Activated CD4-positive, alpha-beta T cell treated with anti-CD3 and anti-CD28 coated beads, Interleukin-2, Interleukin-6, amounts not matched to agents 100 ng/mL and 50 ng/mL, durations not matched to agents 16 hours and 8 hours (primary cell): ENCODE measurements at places on chromosomes 1 and 21.

- DNase-seq = no peak
Observed at GRCh38 chr1:38243106-38243505, 196.5 kb upstream of the POU3F1 start.

GRCh38 chr21:33707846-33708245 is 65.5 kb downstream of the ITSN1 start:
- DNase-seq = no peak

DNA sequence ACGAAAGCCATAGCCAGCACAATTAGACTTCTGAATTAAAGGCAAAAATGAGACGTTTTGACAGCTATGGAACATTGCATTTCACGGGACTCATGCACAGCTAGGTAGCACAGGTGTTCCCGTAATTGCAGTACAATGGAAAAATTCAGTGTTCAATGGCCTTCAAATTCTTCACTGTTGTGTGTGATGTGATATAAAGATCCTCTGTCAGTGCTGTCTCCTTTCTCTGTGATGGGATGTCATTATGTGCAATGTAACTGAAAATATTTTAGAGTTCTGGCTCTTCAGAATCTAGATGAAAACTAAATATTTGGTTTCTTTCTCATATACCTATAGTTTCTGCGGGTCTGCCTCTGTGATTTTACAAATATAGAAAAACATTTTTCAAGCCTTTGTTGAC is 1599.7 kb downstream of the MRPL39 start:
- DNase-seq = no peak

- DNase-seq = no peak
Observed at GRCh38 chr1:87786861-87787545, 458.3 kb downstream of the LMO4 start.

DNA sequence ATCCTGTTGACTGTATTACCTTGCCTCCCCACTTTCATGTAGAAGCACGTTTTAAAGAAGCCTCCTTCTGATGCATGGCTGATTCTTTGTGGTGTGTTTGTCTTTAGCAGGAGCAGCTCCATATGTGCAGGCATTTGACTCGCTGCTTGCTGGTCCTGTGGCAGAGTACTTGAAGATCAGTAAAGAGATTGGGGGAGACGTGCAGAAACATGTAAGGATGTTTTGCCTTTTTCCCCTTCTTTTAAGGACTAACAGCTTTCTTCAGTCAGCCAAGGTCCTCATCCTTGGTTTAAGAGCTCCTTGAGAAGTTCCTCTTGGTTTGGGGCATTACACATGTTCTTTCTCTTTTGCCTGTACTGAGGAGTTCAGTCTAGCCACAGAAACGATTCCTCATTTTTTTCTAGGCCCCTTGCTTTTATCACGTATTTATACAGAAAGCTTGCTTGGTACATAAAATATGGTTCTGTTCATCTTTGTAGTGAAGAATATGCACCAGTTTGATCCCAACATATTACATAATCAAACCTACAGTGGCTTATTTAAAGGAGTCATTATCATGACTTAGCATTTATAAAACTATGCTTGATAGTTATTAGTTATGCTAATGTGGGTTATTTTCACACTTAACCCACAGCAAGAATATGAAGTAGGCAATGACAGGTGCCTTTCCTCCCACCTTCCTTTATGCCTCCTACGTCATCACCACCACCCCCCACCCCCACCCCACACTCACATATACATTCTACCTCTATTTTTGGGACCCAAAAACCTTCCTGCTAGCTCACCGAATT is 19.6 kb downstream of the CAP1 start:
- DNase-seq = peak; percentile 27

DNA sequence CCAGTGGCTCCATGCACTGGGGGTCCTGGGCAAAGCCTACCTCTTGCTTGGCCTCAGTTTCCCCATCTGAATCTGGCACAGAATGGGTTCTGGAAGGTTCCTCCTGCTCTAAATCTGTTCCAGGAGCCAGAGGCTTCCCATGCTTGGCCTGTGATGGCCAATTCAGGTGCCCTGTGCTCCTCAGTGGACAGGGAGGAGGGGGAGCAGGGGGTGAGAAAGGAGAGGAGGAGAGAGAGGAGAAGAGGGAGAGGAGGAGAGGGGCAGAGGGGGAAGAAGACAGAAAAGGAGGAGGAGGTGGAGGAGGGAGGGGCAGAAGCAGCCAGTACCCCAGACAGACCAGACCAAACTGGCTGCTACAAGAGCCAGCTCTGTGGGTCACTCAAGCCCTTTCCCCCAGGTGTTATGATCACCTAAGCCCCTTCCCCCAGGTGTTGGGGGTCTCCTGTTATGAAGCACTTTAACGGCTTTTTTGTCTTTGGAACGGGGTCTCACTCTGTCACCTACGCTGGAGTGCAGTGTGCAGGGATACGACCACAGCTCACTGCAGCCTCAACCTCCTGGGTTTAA is 43.7 kb downstream of the TRIM11 start:
- no peak for DNase-seq

DNA sequence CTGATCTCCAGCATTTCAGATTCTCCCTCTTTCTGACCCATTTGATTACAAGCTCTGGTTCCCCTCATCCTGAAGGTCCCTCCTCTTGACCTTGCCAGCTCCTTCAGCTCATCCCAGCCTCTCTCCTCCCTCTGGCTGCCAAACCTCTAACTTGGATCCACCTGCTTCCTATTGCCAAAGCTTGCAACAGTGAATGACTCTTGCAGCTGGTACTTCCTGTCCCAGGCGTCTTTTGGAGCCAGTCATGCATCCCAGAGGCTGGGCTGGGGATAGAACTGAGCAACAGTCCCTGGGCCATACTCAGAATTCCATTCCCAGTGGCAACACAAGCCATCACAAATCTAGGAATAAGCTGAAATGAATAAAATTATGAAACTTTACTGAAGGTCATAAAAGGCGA is 27.7 kb upstream of the SPOCD1 start:
- DNase-seq = no peak

DNA sequence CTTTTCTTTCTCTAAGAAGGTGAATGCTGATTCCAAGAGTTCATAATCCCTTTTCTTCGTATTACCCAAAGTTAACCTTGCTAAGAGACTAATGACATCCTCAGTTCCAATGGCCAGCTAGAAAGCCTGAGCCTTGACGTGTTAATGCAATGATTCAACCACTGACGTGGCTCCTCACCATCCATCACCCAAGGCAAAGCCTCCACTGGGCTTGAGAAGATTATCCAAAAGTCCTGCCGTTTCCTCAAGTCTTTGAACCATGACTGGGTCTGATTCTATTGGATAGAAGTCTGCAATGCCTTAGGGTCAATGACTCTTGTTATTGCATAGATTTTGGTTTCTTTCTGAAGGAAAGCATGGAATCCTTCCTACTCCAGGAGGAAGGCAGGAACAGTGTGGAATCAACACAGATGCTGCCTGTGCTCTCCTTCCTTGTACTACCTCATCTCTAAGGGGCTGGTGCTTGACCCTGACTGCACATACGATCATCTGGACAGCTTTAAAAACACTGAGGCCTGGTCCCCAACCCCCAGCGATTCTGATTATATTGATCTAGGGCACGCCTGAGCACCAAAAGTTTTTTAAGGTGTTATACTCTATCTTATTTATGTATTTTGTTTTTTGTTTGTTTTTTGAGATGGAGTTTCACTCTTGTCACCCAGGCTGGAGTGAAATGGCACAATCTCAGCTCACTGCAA is 69.3 kb upstream of the ANGPTL1 start:
- DNase-seq = no peak

DNA sequence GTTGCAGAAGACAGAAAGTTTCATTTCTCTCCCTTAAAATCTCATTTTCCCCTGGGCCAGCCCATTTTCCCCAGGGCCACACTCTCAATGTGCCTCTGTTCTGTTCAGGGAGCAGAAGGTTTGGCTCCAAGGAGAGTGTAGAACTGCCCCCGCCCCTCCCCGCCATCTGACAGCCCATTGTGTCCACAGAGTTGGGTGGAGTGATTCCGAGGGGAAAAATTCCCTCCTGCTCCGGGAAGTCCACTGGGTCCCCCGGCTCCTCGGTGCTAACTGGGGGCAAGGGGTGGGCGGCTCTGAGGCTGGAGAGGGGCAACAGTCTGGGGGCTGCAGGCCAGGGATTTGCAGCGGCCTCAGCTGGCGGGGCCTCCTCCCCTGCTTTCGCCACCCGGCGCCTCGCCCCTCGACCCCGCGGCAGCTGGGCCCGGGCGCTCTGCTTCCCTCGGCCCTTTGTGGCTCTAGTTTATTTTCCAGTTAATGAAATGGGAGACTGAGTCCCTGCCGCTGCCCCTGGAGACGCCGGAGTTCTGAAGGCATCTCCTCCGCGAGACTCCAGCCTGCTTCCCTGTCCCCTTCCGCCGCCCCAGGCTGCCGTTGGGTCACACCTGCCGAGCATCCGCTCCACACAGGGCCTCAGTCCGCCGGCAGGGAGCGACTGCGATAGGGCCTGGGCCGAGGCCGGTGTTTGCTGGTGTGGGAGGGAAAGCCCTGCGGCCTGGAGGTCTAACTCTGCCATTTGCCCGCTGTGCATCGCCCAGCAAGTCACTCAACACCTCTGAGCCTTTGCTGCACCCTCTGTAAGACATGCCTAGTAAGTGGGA is 14.7 kb upstream of the KIRREL1 start:
- DNase-seq = no peak

GRCh38 chr1:208531003-208531750 is 287.0 kb upstream of the PLXNA2 start:
- DNase-seq = no peak

- no peak for DNase-seq
Observed at GRCh38 chr1:79052829-79053449, 46.4 kb upstream of the ADGRL4 start.

- DNase-seq = no peak
Observed at GRCh38 chr1:20275319-20275925, 15.3 kb upstream of the VWA5B1 start.

DNA sequence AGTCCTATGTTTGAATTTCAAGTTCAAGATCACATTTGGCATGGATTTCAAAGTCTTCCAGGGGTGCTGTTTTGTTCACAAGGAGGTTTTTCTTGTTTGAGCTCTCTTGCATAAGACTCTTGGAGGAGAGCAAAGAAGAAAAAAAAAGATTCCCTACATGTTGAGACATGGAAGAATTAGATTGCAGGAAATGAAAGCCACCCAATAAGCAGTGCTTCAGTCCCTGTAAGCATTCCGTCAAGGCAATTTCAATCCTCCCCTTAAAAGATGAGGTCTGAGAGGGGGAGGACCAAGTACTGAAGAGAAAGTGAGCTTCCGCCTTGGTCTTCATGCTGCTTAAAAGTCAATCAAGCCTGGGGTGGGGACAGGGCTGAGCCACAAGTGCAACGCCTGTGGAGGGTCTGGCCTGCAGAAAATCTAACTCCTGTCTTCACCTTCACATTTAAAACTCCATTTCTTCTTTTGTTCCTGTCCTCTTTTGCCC is 50.2 kb downstream of the LPAR3 start:
- DNase-seq = no peak

- no peak for DNase-seq
Observed at GRCh38 chr1:241834733-241835377, 13.1 kb upstream of the EXO1 start.

DNA sequence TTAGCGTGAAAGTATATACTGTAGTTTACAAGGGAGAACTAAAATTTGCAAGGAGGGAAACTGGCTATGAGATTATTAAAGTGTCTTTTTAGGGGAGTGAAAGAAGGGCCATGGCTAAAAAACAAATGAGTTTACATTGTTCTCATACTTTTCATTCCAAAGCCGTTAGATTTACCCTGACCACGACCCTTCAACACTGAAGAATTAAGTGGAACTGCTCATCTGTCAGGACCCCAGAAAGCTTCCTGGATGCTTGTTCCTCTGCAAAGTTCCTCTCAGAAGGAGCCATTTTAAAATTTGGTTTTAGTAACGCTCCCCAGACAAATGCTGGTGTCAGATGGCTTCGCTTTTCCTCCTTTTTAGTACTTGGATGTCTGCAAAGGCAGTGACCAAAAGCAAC is 82.7 kb upstream of the ZBTB18 start:
- no peak for DNase-seq

DNA sequence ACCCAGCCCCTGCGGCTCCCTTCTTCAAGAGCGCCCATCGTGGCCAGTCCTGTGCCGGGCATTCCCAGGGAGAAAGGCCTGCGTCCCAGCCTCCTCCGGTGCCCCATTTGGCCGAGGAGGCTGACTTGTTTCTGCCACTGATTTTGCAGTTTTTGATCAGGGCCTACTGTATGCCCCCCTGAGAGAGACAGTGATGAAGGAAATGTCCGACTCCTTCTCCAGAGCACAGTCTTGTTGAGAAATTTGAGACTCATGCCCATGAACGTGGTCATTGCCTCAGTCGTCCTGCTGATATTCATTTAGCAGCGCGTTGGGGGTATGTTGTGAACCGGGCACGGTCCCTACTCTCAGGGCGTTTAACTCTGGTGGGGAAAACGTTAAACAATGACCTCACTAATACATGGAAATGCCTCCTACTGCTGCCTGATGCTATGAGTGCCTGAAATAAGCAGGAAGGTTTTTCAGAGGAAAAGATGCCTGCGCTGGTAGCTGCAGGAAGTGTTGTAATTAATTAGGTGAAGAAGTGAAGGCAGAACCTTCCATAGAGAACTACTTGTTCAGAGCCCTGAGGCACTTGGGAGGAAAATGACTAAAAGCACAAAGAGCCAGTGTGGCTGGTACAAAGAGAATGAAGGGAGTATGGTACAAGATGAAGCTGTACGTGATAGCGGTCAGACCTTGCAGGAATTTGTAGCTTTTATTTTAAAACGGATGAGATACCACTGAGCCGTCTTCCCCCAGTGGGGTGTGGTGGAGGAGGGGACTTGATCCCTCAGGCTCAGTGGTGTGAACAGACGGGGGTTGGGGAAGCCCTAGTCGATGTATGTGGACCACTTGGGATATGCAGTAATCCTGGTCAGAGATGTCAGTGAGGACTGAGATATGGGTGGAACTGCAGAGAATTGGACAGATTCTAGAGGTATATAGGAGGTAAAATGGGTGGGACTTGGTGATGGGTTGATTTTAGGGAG is 730 bp downstream of the ZCCHC17 start:
- peak; percentile 8 for DNase-seq

DNA sequence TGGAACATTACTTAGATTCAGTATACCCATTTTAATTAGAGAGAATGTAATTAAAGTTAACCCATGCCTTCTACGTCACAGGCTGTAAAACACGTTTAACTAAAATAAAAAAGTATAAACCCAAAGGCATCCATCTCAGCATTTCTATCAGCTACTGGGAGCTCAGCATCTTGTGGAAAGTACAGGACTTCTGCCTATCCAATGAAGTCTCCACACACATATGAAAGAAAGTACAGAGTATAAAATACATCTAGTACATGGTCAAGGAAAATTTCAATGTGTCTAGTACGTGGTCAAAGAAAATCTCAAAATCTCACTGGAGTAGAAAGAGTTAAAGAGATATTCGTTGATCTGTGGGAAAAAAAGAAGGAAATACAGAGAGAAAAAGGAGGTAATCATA is 141.4 kb upstream of the ZNHIT6 start:
- DNase-seq = no peak

DNA sequence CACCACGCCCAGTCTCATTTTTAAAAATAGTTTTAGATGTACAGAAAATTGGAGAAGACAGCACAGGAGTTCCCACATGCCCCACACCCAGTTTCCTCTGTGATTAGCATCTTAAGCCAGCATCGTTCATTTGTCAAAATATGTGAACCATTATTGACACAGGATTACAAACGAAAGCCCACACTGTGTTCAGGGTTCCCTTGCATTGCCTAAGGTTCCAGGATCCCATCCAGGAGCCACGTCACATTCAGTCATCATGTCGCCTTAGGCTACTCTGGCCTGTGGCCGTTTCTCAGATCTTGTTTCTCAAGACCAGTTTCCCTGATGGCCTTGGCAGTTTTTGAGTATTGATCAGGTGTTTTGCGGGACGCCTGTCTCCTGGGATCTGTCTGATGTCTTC is 34.7 kb upstream of the TNFRSF1B start:
- no peak for DNase-seq
